ENCODE measurements at places on chromosomes 6 and 20. TPM values are rescaled to one million over a fixed set of nuclear protein-coding genes. Genes with fewer than 3 reads are reported as not detected.
A peak's percentile ranks its signal among the peaks of the same experiment; 100 is the strongest.

GRCh38 chr20:2840138-2840966 is at the start of the genes PCED1A and VPS16:
Gene PCED1A, minus strand, starts transcription at chr20:2840655. Its CDS starts 743 bp downstream, at chr20:2839912.
Gene VPS16, plus strand, starts transcription at chr20:2840745. Its CDS starts 30 bp downstream, at chr20:2840775.
- H3K27ac ChIP-seq = peak within 1 kb of the TSS; percentile 87
- H3K4me1 ChIP-seq = no peaks in the 10 kb centered on the region
- peak within 1 kb of the TSS; percentile 80 for H3K4me3 ChIP-seq
- no peaks in the 10 kb centered on the region for H3K27me3 ChIP-seq

- H3K27me3 ChIP-seq = no peaks in the 10 kb centered on the region
- DNase-seq = no peak
- no peak overlapping the region for H3K27ac ChIP-seq
- no peak overlapping the region for H3K4me3 ChIP-seq
These were observed 44.1 kb downstream of the MAPK14 start for GRCh38 chr6:36071714-36072113.

DNA sequence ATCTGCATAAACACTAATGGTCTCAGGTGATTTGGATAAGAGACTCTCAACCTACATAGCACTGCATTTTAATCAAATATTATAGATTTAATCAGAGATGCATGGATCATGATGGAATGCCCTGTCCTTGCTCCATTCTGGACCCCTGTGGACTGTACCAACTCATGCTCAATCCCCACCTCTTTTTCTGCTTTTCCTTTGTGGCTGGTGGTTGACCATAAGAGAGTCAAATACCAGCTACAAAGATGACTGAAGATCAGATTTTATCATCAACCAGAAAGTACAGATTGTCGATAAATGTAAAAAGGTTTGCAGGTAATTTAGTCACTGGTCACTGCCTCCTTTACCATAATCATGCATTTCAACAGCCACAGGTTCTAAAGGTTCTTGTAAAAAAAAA is 116.2 kb downstream of the ME1 start:
- H3K4me3 ChIP-seq = no peak overlapping the region
- no peaks in the 10 kb centered on the region for H3K27me3 ChIP-seq
- H3K36me3 ChIP-seq = no peaks in the 10 kb centered on the region
- no peaks in the 10 kb centered on the region for H3K4me1 ChIP-seq
- H3K27ac ChIP-seq = no peak overlapping the region

DNA sequence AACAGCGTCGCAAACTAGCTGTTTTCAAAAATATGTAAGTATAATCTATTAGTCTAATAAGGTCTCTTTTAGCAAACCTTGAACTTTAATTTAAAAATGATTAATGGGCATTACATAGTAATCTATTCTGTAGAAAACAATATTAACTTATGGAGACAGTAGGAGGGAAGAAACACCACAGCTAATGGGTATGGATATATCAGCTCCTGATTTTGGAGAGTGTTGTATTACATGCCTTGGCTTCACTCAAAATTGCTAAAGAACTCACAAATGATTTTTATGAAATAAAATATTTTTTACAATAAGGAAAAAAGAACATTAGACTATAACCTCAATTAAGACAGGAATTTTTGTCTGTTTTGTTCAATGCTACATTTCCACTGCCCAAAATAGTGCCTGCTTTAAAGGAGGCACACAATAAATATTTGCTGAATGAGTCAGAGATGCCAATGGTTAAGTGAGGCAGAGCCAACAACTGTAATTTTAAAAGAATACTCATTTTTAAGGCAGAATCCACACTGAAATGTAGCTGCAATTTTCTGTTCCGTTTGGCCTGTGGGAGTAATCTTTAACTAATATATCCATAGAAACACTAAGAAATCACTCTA is 15.7 kb downstream of the ATG5 start:
- H3K4me1 ChIP-seq = no peaks in the 10 kb centered on the region
- no peak overlapping the region for H3K4me3 ChIP-seq
- H3K36me3 ChIP-seq = no peaks in the 10 kb centered on the region
- no peak overlapping the region for H3K27ac ChIP-seq
- DNase-seq = no peak
- H3K27me3 ChIP-seq = no peaks in the 10 kb centered on the region

Gene TRMT6
- total RNA-seq = 18.2 TPM

GRCh38 chr6:37757381-37757780 is 59.7 kb upstream of the MDGA1 start:
- no peak for DNase-seq
- H3K4me3 ChIP-seq = no peak overlapping the region
- H3K36me3 ChIP-seq = no peaks in the 10 kb centered on the region
- H3K4me1 ChIP-seq = no peaks in the 10 kb centered on the region
- H3K27me3 ChIP-seq = no peaks in the 10 kb centered on the region

DNA sequence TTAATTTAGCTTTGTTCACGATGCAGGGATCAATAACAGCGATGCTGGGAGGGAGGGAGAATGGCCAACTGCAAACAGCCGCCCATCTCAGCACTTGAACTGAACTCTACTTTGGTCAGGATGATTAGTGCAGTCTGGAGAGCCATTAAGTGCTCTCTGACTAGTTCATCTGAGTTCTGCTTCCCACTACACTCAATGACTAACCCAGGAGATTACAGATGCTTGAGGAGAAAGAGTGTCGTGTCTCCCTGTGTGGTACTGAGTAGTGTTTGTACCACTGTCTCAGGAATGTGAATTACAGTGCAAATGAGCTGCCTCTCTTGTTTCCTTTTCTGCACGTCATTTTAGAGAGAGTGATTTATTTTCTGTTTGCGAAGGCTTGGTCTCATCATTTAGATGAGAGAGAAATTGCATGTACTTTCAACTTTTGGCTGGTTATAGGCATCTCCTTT is 23.5 kb downstream of the CARMIL1 start:
- H3K4me3 ChIP-seq = no peak overlapping the region
- peak overlapping the region; percentile 5 for H3K27ac ChIP-seq
- H3K27me3 ChIP-seq = no peaks in the 10 kb centered on the region
- H3K4me1 ChIP-seq = peaks cover 45% of the 10 kb centered on the region
- no peak for DNase-seq

DNA sequence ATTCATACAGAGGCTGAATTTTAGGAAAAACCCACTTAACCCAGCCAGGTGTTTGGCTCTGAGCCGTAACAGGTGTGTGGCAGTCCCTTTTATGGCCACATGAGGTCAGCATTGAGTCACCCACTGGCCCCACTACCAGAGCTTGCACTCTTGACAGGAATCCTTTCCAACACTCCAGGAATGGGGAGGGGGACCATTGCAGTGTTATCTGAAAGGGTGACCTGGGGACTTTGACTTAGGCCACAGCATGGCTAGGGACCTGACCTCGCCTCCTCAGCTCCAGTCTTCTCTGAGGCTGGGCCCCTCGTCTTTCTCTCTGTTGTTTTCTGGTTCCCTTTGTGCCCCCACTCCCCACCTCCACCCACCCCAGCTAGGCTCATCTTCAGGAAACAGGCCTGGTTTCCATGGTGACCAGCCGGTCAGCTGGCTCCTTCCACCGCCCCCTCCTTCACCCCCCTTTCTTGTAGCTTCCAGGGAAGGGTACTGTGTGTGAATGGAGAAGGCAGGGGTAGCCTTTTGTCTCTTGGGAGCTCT is 2.1 kb upstream of the TMEM151B start:
- H3K36me3 ChIP-seq = no peaks in the 10 kb centered on the region
- peaks cover 7% of the 10 kb centered on the region for H3K4me1 ChIP-seq
- no peaks in the 10 kb centered on the region for H3K27me3 ChIP-seq

DNA sequence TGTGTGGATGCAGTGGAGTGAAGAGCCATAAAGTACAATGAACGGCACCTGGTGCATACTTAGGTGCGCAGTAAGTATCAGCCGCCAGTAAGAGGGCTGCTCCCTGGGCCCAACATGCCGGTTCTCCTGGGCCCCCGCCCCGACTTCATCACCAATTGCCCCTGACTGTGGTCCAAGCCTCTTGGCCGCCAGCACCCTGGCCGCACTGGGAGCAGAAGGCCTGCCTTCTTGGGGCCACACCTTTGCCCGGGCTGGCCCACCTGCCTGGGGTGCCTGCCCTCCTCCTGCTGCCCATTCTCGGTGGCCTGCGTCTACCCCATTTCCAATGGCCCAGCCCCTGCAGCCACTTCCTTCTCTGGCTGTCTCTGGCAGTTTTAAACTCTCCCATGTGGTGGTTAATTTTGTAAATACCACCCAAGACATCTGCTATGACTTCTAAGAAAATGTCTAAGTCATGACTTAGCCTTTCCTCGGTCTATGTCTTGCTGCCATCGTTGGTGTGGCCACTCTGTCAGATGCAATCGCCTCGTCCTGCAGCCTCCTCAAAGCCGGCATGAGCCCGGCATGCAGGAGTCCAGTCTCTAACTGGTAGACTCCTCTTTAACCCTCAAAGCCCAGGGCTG is 36.8 kb downstream of the PMEPA1 start:
- H3K27me3 ChIP-seq = no peaks in the 10 kb centered on the region
- no peak overlapping the region for H3K27ac ChIP-seq
- no peak for DNase-seq
- H3K4me1 ChIP-seq = no peaks in the 10 kb centered on the region

GRCh38 chr6:144649085-144649484 is 363.9 kb downstream of the UTRN start:
- H3K4me1 ChIP-seq = no peaks in the 10 kb centered on the region
- no peak overlapping the region for H3K4me3 ChIP-seq
- H3K36me3 ChIP-seq = no peaks in the 10 kb centered on the region
- H3K27ac ChIP-seq = no peak overlapping the region
- H3K27me3 ChIP-seq = no peaks in the 10 kb centered on the region

Gene MUC22
- not detected for total RNA-seq

DNA sequence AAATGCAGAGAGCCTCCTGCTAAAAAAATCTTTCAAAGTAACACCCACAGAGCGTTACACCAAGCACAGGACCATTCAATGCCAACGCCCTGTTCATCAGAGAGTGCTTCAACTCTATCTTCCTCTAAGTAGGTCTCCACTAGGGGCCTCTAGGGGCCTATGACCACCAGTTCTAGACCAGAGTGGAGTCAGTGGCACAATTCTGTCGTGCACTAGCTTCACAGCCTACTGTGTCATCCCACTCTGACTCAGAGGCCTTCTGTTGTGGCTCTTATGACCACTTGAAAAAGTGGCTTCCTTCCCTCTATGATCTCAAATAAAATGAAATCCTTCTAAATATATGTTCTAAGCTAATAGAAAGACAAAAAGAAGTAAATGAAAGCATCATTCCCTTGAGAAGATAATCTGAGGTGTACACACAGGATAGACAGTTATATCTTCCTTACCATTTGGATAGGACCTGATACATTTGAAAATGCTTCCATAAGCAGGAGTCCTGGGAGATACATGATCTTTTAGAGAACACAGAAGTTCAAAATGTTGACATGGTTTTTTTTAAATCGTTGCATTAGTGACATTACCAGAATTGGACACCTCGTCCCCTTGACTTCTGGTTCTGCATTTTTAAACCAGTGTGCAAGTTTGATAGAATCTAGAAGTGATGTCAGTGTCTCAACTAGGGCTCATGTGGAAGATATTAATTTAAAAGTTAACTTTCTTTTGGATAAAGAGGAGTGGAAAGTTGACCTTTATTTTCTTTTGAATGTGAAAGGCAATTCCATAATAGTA is 151.9 kb downstream of the SH3BGRL2 start:
- H3K4me3 ChIP-seq = no peak overlapping the region
- no peaks in the 10 kb centered on the region for H3K4me1 ChIP-seq
- no peaks in the 10 kb centered on the region for H3K27me3 ChIP-seq
- no peak for DNase-seq

- H3K27me3 ChIP-seq = no peaks in the 10 kb centered on the region
- DNase-seq = no peak
- H3K36me3 ChIP-seq = no peaks in the 10 kb centered on the region
- H3K4me3 ChIP-seq = no peak overlapping the region
- H3K27ac ChIP-seq = peak overlapping the region; percentile 95
- peaks cover 11% of the 10 kb centered on the region for H3K4me1 ChIP-seq
These were observed 1.5 kb downstream of the TP53INP2 start for GRCh38 chr20:34705397-34706301.

Gene NRN1
- total RNA-seq = 2.8 TPM

- no peak overlapping the region for H3K4me3 ChIP-seq
- DNase-seq = no peak
- H3K36me3 ChIP-seq = no peaks in the 10 kb centered on the region
- no peaks in the 10 kb centered on the region for H3K27me3 ChIP-seq
- H3K4me1 ChIP-seq = no peaks in the 10 kb centered on the region
These were observed 69.9 kb upstream of the STMND1 start for GRCh38 chr6:17031961-17032360.

DNA sequence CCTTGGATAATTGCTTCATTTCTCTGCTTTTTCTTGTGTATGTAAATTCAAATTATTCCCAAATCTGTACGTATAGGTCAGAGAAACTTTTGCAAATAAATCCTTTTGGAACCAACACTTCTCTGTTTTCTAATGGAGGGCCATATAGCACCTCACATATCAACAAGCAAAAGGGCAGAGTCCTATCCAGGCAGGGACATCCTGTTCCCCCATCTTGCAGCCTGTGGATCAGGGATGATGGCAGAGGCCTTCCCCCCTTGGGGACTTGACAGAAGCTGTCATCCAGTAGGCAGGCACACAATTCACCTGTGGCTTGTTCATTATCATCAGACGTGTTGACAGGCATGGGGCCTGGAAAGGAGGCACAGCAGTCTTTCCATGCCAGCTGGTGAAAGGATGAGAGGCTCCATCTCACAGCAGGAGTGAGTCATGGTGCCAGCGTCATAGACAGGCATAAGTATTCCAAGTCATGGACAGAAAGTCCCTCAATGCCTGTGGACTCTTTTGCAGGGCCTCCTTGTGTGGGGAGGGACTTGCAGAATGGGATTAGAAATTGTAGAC is 31.8 kb upstream of the PLEKHG1 start:
- H3K36me3 ChIP-seq = no peaks in the 10 kb centered on the region
- no peak overlapping the region for H3K27ac ChIP-seq
- no peak overlapping the region for H3K4me3 ChIP-seq
- H3K27me3 ChIP-seq = no peaks in the 10 kb centered on the region
- no peak for DNase-seq
- no peaks in the 10 kb centered on the region for H3K4me1 ChIP-seq

Gene CRIP3
- not detected for total RNA-seq

GRCh38 chr6:107436881-107437280 is 22.5 kb downstream of the PDSS2 start:
- H3K4me1 ChIP-seq = no peaks in the 10 kb centered on the region
- no peaks in the 10 kb centered on the region for H3K36me3 ChIP-seq
- no peak overlapping the region for H3K27ac ChIP-seq
- H3K27me3 ChIP-seq = no peaks in the 10 kb centered on the region
- no peak overlapping the region for H3K4me3 ChIP-seq

Gene IL17F
- not detected for total RNA-seq

DNA sequence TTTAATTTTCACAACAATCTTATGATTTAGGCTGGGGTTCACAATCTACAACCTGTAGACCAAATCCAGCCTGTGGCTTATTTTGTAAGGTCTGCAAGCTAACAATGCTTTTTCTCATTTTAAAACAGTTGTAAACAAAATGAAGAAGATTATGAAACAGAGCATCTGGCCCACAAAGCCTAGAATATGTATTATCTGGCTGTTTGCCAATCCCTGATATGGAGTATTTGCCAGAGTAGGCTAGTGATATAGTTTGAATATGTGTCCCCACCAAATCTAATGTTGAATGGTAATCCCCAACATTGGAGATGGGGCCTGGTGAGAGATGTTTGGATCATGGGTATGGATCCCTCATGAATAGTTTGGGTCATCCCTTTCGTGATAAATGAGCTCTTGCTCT is 201.8 kb downstream of the DHX35 start:
- no peak for DNase-seq
- H3K4me3 ChIP-seq = no peak overlapping the region
- H3K27ac ChIP-seq = no peak overlapping the region
- no peaks in the 10 kb centered on the region for H3K4me1 ChIP-seq

Gene PNPLA1
- total RNA-seq = 4.0 TPM

GRCh38 chr6:56026455-56027180 is 151.2 kb upstream of the BMP5 start:
- H3K4me3 ChIP-seq = no peak overlapping the region
- no peaks in the 10 kb centered on the region for H3K4me1 ChIP-seq
- no peaks in the 10 kb centered on the region for H3K36me3 ChIP-seq
- DNase-seq = no peak
- no peak overlapping the region for H3K27ac ChIP-seq

Gene IMPG1
- not detected for total RNA-seq
